ENCODE measurements at places on chromosomes 2 and 18.

DNA sequence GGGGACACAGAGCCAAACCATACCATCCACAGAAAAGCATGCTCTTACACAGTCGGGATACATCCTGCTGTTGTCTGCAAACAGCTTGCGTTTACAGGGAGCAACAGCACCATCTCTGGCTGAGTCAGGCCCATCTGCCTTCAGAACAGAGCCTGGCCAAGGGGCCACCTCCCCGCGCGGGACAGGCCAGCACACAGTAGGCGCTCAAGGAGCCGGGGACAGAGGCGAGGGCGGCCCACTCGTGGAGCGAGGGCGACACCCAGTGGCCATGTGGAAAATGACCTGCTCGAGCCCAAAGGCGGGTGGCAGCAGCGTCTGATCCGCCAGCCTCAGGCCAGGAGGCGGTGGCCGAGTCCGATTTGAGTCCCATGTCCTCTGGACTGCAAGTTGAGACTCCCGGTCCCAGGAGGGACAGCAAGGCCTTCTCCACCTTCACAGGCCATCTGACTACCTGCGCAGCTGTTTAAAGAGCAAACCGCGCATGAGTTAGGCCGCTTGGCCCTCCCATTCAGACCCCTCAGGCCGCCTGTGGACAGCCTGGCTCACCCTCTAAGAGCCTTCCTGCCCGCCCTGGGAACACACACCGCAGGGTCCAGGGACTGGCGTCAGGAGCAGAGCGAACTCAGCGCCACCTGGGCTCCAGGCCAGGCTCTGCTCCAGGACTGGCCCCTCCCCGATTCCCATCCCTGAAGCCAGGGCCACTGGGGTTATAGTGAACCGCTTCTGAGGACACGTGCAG lies 38.3 kb downstream of the TTC32 start:
- peak; percentile 65 for DNase-seq

- DNase-seq: no peak
Observed at GRCh38 chr2:180699657-180700361, 280.6 kb upstream of the UBE2E3 start.

- no peak for DNase-seq
Observed at GRCh38 chr2:48127612-48128191, 221.4 kb upstream of the FBXO11 start.

- no peak for DNase-seq
Observed at GRCh38 chr2:205714058-205714776, 31.9 kb downstream of the NRP2 start.

- DNase-seq: no peak
Observed at GRCh38 chr18:56458770-56459712, 179.4 kb downstream of the TXNL1 start.

DNA sequence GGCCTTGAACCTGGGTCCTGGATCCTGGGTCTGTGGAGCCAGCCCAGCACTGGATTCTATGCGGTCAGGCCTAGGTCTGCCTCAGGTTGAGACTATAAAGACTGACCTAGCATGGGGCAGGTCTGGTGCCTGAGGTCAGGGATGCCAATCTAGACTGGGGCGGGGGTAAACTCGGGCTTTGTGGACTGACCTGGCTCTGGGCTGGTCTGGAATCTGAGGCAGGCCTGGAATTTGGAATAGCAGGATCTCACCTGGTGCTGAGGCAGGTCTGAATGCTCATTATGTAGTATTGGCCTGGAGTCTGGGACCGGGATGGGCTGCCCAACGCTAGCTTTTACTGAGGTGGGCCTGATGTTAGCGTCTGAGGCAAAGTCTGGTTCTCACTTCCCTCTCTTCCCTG lies 256.0 kb downstream of the KIAA1328 start:
- no peak for DNase-seq

- DNase-seq: no peak
Observed at GRCh38 chr2:151289972-151290866, 751 bp upstream of the NMI start.

- no peak for DNase-seq
Observed at GRCh38 chr2:238220892-238221521, 17.5 kb upstream of the ILKAP start.

DNA sequence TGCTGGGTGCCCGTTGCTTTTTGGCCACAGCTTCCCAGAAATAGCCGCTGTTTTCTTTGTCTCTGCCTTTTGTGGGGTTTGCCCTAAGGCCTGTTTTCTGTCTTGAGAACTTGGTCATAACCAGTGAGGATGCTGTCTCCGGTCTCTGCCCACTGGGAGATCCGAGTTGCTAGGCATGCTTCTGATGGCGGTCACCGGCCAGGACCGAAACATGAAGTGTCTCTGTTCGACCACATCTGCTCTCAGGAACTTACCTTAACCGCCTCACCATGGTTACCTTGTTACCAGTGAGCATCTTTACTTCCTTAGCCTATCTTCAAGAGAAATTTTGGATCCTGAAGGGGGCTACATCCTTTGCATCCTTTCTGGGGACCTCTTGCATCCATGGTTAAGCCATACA lies 91.9 kb downstream of the RTP5 start:
- DNase-seq: no peak

- no peak for DNase-seq
Observed at GRCh38 chr2:142140434-142140845, 9.6 kb upstream of the LRP1B start.

- no peak for DNase-seq
Observed at GRCh38 chr2:47002480-47003381, 87.1 kb upstream of the MCFD2 start.

- peak; percentile 51 for DNase-seq
Observed at GRCh38 chr2:124088616-124089015, 63.5 kb downstream of the CNTNAP5 start.

DNA sequence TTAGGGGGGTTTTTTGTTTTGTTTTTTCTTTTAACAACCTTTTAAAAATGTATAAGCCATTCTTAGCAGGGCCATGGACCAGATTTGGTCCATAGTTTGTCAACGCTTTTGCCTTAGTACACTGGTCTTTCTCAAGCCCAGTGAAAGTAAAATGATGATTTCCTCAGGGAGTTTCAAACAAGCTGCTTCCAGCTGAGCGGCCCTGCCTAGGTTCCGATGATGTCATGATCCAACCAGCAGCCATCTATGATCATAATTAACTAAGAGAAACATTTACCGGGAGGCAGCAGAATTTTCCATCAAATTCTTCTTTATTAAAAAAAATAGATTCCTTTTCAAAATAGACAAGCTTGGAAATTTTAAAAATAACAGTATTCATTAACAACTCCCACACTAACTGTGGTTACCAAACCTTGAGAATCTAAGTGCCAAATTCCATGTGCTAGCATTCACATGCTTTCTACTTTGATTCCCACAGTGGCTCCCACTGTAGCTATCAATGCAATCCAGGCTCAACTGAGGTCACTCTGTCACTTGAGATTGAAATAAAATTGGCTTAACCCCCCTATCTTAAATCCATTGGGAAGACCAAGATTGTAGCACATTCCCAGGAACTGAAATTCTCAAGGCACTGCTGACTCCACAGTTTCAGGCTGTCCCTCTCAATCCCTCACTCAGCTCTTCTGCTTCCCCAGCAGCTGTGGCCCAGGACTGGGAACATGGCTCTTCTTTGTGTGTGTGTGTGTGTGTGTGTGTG lies 148.9 kb downstream of the RNF152 start:
- no peak for DNase-seq

DNA sequence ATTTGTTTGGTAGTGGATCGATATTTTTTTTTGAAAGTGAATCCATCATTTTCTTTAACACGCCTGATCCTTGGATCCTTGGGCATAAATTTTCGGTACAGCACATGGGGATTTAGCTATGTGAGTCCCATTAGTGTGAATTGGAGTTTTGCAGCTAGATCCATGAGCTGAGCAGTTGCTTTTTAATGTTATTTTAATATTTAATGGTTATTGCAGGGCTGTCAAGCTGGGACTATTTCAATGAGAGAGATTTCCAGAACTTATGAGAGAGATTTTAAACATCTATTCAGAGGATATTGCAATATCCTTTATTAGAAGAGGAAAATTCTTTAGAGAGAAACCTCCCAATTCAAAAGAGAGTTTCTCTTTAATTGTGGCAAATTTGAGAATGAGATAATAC lies 35.6 kb upstream of the TCF4 start:
- no peak for DNase-seq

GRCh38 chr18:79371561-79372121 lies 24.1 kb upstream of the NFATC1 start:
- no peak for DNase-seq

DNA sequence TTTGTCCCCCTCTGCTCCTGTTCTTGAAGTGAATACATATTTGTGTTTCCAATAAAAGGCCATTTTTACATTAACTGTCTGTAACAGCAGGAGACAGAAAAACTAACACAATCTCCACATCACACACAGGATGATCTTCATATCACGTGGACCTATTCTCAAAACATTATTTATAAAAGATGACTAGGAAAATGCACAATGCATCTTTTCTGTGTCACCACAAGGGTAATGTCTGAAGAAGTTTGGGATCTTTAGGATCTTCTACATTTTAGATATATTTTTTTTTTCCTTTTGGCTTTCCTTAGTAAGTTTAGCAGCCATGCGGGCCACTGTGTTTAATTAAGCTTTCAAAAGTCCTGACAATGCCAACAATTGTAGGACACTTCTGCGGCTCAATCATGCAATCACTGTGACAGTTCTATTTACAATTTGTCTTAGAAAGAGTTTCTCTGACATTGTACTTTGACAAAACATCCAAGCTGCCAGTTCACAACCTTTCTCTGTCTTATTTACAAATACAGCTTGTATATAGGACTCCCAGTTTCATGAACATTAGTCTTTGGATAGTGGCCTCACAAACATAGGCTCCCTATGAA lies 12.3 kb downstream of the BCL11A start:
- no peak for DNase-seq

DNA sequence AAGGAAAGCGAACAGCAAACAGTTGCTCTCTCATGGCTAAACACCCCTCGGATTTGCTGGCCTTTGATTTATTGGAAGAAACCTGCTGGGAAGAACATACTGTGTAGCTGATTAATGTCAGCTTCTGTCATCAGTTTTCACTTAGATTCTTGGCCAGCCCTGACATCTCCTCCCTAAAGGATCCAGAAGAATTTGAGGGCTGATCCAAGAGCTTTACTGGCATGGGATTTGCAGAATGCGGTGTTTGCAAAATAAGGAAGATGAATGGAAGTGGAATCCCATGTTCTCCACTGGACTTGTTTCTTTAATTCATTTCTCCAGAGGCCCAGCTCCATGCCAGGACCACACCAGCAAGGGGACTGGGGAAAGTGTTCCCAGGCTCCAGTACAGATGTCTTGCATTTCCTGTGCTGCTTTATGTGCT lies 80.5 kb downstream of the RDH14 start:
- no peak for DNase-seq

DNA sequence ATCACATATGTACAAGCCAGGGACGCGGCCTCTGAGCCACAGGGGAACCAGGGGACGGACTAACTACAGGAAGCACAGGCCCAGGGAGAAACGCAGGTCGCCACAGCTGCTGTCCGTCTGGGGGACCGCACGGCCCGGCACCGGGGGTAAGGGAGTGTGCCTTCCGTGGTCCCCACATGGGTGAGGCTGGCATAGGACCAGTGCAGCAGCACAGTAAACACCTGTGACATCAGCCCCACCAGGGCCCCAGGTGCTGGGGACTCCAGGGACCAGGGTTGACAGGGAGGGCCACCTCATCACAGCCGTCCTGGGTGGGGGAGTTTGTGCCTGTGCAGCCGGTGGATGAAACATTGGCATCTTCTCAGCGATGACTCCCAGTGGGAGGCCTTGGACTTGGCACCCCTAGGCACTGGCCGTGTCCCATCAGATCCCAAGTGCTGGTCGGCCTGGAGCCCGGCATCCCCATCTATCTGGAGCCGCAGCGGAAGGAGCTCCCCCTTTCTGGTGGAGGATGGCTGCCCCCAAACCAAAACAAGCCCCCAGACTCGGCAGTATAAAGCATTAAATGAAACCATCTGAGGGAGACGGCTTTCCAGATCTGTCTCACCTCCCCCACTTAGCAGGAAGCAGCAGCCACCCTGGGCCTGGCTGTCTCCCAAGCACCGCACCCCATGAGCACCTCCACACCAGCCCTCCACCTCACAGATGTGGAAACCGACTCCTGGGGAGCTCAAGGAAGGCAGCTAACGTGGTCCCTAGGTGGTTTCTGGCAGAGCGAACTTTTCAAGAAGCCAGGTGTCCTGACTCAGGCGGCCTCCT lies 22.5 kb downstream of the AQP12A start:
- DNase-seq: no peak

DNA sequence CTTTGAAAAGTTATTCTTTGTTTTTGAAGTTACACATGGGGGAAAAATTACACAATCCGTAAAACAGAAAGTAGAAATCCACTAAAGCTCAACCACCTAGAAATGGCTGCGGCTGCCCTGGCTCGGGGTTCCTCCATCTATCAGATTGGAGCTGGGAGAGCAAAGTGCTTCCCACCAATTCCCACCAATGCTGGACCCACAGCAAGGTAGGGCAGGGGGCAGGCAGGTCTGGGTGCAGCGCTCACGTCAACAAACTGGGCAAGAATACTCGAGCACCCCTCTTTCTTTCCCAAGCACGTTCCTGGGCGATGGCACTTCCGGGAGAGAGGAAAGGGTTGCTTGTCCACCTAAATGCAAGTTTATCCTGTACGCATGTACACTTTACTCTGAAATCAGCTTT lies 217.6 kb downstream of the NDUFA10 start:
- DNase-seq: no peak

DNA sequence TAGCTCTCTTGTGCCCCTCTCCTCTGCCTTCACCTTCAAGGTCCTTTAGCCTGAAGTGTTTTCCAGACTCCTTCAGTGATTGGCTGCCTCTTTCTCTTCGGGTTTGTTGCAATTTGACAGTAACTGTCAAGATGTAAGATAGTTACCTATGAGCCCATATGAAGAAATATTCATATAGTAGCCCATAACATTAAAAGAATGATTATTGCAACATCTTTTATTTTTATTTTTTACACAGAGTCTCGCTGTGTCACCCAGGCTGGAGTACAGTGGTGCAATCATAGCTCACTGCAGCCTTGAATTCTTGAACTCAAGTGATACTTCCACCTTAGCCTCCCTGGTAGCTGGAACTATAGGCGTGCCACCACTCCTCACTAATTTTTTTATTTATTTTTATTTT lies 80.5 kb downstream of the FOXI3 start:
- no peak for DNase-seq

GRCh38 chr18:44938720-44939665 lies 258.3 kb downstream of the SETBP1 start:
- DNase-seq: no peak

GRCh38 chr2:8296306-8296705 lies 385.6 kb upstream of the ID2 start:
- no peak for DNase-seq

DNA sequence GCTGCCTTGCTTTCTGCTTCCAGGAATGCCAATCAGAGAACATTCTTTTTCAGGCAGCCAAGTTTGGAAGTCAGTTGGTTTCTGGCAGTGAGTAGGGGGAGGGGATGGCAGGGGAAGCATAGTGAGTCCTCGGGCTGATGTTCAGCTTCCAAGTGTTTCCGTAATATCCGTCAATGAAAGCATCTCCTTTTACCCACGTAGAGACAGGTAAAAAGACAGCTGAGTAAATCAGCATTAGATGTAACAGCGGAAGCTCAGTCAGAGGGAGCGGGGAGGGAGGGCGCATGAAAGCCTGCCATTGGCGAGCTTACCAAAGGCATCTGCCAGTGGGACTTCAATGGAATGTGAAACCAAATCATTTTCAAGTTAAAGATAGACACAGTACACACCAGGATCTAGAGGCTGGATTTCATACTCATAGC lies 117.1 kb upstream of the DTNA start:
- peak; percentile 33 for DNase-seq

- DNase-seq: no peak
Observed at GRCh38 chr2:222751821-222752719, 80.6 kb downstream of the MOGAT1 start.

- no peak for DNase-seq
Observed at GRCh38 chr2:186540941-186541340, 48.9 kb upstream of the ITGAV start.

All from mucosa of gallbladder (tissue), 1 donor.